ENCODE measurements at places on chromosomes 4 and X.
A peak's percentile ranks its signal among the peaks of the same experiment; 100 is the strongest.

GRCh38 chr4:21628116-21628670 is 320.4 kb downstream of the KCNIP4 start:
- DNase-seq, result no peak

DNA sequence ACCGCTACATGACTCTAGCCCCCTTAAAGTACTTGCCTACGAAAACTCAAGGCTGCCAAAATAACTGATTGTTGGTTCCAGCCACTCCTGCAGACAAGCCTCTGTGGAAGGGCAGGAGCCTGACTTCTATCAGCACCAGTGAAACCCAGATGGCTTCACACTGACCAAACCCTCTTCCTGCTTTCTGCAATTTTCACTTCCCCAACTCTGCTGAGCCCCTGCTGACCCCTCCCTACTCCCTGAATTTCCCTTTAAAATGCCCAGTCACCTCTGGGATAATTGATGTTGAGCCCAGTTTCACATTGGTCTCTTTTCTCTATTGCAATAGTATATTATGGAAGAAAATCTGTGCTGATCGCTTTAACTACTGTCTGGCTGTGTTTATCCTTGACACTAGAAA is 61.6 kb upstream of the STS start:
- DNase-seq, result no peak

DNA sequence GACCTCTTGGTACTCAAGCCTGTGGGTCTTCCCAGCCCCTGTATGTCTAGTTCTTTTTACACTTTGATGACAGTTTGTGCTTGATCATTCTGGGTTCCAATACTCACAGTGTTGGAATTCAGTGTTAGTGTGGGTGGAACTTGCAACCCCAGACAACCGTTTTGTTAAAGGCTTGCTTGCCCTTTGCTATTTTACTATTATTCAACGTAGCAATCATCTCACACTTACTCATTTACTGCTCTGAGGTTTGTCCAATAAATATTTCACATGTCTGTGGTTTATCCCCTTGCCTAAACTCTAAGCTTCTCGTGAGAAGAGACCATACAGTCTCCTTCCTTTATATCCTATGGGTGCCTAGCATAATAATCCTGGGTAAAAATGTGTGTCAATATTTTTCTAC is 15.3 kb downstream of the CCNG2 start:
- no peak for DNase-seq

DNA sequence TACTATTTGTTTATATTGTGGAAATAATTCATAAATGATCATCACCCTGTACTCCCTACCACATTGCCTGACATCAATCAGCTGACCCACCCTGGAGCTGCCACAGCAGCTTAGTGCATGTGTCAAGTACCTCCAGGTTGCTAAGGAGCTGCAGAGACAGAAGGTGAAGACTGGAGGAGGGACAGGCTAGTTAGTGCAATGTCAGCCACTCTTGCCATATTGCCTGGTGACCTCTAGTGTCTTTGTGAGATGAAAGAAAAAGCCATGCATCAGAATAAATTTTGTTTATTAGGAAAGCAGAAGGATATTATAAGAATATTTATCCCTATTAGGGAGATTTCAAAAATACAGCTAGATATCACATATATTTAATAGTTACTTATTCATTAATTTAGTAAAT is 243.9 kb upstream of the FAT4 start:
- no peak for DNase-seq

DNA sequence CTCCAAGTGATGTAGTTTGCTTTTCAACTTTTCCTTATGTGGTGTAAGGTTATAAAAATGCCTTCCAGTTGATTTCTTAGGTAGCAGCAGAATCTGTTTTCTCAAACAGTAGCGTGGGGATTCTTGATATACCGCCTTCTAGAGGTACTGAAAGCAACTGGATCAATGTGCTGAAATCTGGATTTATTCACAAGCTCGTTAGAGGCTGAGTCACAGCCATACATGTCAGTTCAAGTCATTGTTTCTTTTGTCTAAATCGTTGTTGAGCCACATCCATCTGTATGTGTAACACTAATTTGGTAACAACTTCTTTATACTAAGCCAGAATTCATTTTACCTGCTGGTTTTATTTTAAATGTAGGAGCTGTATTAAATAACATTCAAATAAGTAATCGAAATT is 200.0 kb upstream of the MAD2L1 start:
- no peak for DNase-seq

GRCh38 chr4:120691536-120691935 is 231.0 kb downstream of the PRDM5 start:
- no peak for DNase-seq

- no peak for DNase-seq
Measured at GRCh38 chr4:102227388-102227787, 117.9 kb downstream of the SLC39A8 start.

- DNase-seq, result no peak
Measured at GRCh38 chr4:181259081-181259709, 984.0 kb upstream of the TENM3 start.

- no peak for DNase-seq
Measured at GRCh38 chr4:94403751-94404150, 48.0 kb upstream of the PDLIM5 start.

DNA sequence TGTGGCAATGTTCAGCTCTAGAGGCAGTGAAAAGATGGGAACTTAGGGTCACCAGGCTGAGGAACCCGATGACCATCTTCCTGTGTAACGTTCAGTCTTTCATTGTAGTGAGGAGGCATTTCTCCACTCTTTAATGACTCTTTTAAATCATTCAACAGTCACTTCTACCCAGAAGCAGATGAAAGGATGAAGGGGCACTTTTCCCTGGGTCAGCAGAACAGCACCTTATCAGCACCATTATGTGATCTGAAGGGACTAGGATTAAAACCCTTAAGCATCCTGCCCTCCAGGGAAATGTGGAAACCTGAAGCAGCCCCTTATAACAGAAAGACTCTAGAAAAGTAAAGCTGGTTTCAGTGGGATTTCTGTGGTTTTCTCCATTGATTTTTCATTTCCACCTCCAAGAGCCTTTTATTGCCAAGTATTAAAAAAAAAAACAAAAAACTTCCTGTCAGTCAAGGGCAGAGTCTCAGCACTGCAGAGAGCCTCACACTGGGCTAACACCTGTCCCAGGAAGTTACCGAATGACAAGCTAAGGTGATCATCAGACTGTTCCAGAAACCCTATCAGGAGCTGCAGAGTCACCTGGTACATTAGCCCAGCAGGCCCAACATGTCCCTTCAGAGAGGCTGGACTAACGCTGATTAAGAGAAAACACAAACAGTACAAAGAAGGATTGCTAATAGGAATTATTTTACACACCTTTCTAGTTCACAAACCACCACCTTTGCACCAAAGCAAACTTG is 185.9 kb downstream of the SHROOM3 start:
- no peak for DNase-seq

- no peak for DNase-seq
Measured at GRCh38 chr4:47690611-47691010, 147.3 kb downstream of the CORIN start.

GRCh38 chr4:74319470-74319869 is 11.2 kb downstream of the EPGN start:
- no peak for DNase-seq

GRCh38 chr4:55330241-55330640 is 15.8 kb upstream of the SRD5A3 start:
- DNase-seq, result no peak

GRCh38 chrX:7925867-7926472 is 1.2 kb downstream of the PNPLA4 start:
- DNase-seq, result peak; percentile 72

- no peak for DNase-seq
Measured at GRCh38 chr4:151678048-151678872, 82.5 kb downstream of the GATB start.

GRCh38 chrX:123731258-123731986 is 1.4 kb downstream of the THOC2 start:
- DNase-seq, result peak; percentile 3

- no peak for DNase-seq
Measured at GRCh38 chr4:60944060-60944459, 256.1 kb upstream of the ADGRL3 start.

DNA sequence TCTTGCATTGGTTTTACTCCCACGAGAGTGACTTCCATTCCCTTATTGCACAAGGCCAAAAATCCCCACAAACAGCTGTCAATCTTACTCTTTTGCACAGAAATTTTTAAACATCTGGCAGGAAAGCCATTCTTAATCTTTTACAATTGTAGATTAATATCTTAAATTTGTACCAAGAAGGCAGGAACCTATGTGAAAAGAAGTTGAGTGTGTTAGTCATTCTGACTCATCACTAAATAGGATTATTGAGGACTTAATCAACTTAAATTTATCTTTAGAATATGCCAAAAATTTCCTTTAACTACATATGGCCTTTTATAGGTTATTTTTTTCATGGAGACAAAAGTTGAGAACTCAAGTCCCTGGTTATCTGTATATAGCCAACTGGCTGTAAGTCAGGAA is 49.0 kb upstream of the VEGFC start:
- DNase-seq, result no peak

DNA sequence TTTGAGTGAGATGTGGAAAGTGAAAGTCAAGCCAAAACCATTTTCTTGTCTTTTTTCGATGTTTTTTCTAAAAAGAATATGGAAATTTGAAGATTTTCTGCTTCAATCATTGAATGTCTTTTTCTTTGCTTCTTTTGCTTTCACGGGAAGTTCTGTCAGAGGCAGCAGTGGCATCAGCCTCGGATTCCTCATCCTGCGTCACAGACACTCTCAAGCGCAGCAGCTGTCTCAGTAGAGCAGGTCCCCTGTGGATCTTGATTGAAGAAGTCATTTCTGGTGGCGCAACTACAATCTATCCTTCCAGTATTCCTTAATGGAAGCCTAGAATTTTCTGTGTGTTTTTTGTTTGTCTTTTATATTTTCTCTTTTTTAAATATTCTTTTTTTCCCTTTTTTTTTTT is 52.7 kb upstream of the NEIL3 start:
- no peak for DNase-seq

DNA sequence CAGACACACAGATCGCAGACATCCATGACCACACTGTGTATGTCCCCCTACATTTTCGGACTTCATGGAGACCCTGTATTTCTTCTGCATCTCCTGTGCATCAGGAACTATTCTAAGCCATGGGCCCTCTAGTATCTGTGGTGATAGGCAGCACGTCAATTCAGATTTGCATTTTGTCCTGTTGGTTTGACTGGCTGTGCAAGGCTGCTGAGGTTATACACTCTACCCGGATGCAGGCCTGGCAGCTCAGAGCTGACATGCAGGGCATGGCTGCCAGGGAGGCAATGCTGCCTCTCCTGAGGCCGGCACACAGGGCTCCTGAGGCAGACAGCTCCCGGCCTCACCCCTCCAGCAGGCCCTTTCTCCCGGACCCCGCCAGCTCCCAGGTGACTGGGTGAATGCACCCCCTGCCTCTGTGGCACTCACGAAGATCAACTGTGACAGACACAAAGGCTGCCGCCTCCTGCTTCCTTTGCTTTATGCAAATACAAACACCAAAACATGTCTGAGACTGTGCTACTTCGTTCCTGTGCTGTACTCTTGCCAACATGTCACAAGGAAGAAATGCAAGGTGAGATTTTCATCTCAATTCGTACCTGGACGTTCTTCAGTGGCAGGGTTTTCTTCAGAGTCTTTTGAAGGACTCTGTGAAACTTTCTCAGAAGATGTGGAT is 51.0 kb downstream of the NSG1 start:
- DNase-seq, result no peak

DNA sequence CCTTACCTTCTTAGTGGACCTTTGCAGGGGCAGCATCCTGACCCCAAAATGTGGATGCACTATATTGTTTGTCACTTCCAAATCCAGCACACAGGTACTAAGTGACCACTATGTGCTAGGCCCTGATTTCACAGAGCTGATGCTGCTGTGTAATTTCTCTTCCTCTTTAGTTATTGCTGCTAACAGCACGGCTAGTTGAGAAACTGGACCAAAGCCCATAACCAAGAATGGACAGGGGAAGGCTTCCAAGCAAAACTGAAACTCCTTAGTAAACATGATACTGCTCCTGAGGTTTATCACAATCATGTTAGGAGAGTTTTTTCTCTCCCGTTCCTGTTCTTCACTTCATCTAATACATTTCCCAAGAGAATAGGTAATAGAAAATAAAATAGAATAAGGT is 172.9 kb upstream of the TTC29 start:
- DNase-seq, result no peak

- peak; percentile 19 for DNase-seq
Measured at GRCh38 chr4:3871181-3871852, 105.1 kb downstream of the ADRA2C start.

GRCh38 chr4:65617416-65617815 is 52.9 kb downstream of the EPHA5 start:
- DNase-seq, result no peak

- no peak for DNase-seq
Measured at GRCh38 chr4:104494185-104494584, 509 bp downstream of the CXXC4 start.
